ENCODE measurements at places on chromosomes 7 and 10.

- DNase-seq = no peak
Observed at GRCh38 chr7:20713792-20714191, 72.9 kb downstream of the SP8 start.

DNA sequence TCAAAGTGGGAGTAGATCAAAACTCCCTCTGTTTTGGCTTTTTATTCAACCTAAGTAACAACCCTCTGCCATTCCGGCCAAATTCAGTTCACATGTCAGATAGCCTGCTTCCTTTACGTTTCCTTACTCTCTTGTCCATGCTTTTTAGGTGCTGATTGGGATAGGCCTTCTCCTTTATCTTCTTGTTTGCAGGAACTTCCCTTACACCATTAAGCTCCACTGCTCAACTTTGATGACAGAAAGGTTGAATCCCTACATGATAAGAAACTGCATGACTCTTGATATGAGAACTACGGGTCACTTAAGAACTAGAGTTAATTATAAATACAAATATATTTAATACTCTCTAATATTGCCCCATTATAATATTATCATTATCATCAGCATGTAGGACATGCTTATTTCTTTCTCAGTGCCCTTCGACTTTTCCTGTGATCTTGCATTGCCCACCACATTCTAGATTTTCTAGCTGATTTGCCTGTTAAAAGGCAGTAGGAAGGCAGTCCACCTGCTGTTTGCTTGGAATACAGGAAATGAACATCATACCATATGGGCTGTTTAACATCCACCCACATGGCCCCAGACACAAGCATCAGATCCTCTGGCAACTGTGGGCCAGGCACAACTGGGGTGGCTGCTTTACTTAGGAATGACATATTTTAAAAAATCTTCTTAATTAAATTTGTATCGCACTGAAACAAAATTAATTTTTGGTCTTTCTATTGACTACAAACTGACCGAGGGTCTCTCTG is 59.7 kb upstream of the CCDC6 start:
- DNase-seq = no peak

DNA sequence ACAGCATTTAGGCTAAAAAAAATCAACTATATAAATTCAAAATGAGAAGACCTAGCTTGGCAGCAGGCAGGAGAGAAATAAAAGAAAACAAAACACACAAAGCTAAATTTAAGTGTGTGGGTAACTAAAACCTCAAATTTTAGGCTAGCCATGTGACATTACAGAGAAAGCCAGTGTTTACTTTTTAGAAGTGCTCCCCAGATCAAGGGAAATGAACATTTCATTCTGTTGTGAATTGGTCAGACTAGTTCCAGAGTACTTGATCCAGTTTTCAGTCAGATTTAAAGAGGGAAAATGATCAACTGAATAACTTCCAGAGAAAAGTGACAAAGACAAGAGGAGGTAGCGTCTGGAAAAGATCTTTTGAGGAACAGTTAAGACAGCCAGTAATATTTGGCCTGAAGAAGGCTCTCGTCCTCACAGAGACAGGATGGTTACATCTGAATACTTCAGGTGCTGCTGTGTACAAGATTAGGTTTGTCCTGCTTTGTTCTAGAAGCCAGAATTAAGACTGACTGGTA is 563.4 kb downstream of the KCNMA1 start:
- DNase-seq = no peak

DNA sequence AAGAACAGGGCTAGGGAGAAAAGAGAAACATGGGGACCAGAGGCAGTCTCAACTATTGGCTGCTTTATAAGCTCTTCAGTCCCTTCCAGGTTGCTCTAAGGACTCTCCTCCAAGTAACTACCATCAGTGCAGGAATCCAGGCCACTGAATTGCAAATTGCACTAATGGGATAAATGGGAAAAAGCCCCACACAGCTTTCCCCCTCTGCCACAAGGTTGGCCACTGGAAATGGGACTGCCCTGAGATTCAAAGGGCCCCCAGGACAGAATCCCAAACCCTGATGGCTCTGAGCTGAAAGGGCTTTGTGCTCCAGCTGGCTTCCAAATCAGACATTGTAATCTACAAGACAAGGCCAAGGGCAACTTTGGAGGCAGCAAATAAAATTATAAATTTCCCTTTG is 633.2 kb downstream of the ACTR3B start:
- no peak for DNase-seq

GRCh38 chr10:72729528-72729927 is 37.6 kb downstream of the MCU start:
- DNase-seq = no peak

- no peak for DNase-seq
Observed at GRCh38 chr7:18570890-18571478, 75.4 kb downstream of the HDAC9 start.

GRCh38 chr7:144830024-144830785 is 5.6 kb downstream of the TPK1 start:
- DNase-seq = no peak

DNA sequence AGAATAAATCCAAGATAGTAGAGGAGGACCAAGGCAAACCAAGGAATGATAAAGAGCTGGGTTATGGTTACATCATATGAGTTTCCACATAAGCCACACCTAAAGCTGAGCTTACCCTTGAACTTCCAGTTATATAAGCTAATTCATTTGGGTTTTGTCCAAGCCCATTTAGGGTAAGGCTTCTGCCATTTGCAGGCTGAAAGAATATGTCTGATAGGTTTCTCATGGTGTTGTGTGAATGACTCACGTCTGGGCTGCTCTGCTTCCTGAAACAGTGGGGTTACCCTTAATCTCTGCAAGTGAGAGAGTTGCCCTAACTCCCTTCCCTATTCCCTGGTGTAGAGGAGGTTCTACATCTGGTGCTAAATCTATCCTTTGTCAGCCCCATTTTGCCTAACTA is 60.8 kb downstream of the PTTG1IP2 start:
- DNase-seq = no peak

GRCh38 chr7:1196950-1197349 is 35.7 kb upstream of the UNCX start:
- DNase-seq = no peak

- no peak for DNase-seq
Observed at GRCh38 chr7:44727158-44727936, 21.3 kb upstream of the ZMIZ2 start.

- DNase-seq = no peak
Observed at GRCh38 chr10:69045441-69046300, 42.2 kb upstream of the SRGN start.

- no peak for DNase-seq
Observed at GRCh38 chr10:60096761-60097513, 190.6 kb upstream of the CCDC6 start.

GRCh38 chr7:45688382-45688781 is 114.2 kb downstream of the ADCY1 start:
- no peak for DNase-seq

GRCh38 chr7:10707519-10707918 is 266.2 kb upstream of the PHF14 start:
- DNase-seq = no peak
